ENCODE measurements at places on chromosomes 11 and 22. TPM values are rescaled to one million over a fixed set of nuclear protein-coding genes. Genes with fewer than 3 reads are reported as not detected.

Gene KLHL35
- 0.21 TPM for total RNA-seq

Gene TUB
- 0.34 TPM for total RNA-seq

Gene OR56A1
- total RNA-seq = not detected

Gene MTMR3
- 16.9 TPM for total RNA-seq
